ENCODE measurements at places on chromosomes 6 and 20. TPM values are rescaled to one million over a fixed set of nuclear protein-coding genes. Genes with fewer than 3 reads are reported as not detected.

CLPSL1 gene
- not detected for total RNA-seq

DNA sequence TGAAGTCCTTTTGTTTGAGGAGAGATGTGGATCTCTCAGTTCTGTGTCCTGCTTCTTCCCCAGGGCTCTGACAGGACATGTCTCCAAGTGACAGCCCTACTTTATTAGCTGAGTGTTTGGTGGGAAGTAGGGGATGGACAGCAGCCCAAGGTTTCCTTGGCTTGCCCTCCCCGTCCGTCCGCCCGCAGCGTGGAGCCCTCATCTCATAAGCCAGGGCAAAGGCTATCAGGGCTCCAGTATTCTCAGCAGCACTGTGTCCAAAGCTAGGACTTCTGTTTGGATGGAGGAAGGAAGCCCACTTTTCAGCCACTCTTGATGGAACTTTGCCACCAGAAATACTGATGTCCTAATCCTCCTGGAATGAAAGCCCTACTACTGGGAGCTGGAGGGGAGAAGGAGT is 13.6 kb downstream of the CDC5L start:
- H3K4me1 ChIP-seq, result peaks cover 19% of the 10 kb centered on the region
- H3K36me3 ChIP-seq, result peaks cover 79% of the 10 kb centered on the region

DNA sequence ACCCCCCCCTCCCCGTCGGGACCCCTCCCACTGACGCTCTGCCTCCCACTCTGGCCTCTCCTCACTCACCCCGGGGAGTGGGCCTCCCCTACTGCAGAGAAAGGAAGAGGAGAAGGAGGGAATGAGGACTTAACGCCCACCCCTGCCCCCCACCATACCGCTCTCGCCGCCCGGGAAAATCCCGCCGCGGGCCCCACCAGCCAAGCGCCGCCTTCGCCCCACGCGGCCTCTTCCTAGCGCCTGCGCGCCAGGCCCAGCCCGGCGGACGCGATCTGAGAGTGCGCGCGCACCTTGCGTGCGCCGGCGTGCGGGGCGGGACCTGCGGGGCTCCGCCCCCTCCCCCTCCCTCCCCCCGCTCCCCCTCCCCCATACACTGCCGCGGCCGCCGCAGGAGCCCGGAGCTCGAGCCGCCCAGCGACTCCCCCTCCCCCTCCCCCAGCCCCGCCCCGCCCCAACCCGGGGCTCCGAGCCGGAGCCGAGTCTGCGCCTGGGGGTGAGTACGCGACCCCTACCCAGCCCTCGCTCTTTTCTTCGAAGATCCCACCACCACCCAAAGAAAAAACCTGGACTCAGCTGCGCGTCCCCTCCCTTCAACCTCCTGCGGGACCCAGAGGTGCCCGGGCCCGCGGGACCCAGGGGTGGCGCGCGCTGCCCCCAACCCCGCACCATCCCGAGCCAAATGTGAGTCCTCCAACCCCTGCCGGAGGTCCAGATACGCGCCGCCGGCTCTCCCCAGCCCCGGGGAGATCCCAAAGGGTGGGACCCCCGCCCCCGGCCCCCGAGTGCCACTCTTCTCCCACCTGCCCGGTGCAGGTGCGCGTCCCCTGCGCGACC is at the start of the genes MRPL14 and TMEM63B:
MRPL14 (minus strand) TSS at position 267 of the 834 bp plus-strand sequence. CDS start 10,841 bp downstream, outside the sequence.
TMEM63B (plus strand) TSS at position 369 of the 834 bp plus-strand sequence. CDS start 7,031 bp downstream, outside the sequence.
- peak within 1 kb of the TSS; percentile 85 for H3K4me3 ChIP-seq
- peak within 1 kb of the TSS; percentile 93 for H3K27ac ChIP-seq
- peak; percentile 86 for DNase-seq
- H3K27me3 ChIP-seq, result no peaks in the 10 kb centered on the region
- H3K4me1 ChIP-seq, result peaks cover 43% of the 10 kb centered on the region
- peaks cover 40% of the 10 kb centered on the region for H3K36me3 ChIP-seq

DNA sequence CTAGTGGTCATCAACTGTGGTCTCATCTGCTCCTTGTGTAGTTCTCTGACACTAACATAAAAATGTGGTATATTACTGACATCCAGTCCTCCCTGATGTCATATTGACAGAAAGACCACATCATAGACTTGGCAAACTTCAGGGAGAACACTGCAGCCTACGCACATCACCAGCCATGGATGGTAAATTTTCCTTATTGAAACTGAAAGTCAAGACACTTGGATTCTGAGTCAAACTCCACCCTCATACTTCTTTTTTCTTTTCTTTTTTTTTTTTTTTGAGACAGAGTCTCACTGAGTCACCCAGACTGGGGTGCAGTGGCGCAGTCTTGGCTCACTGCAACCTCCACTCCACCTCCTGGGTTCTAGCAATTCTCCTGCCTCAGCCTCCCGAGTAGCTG is 25.4 kb downstream of the NDRG3 start:
- DNase-seq, result no peak
- H3K27ac ChIP-seq, result peak overlapping the region; percentile 12
- H3K36me3 ChIP-seq, result peaks cover 10% of the 10 kb centered on the region
- H3K4me1 ChIP-seq, result peaks cover 5% of the 10 kb centered on the region

GRCh38 chr6:5679691-5680090 is 327.0 kb downstream of the NRN1 start:
- H3K4me1 ChIP-seq, result peaks cover 10% of the 10 kb centered on the region
- no peaks in the 10 kb centered on the region for H3K36me3 ChIP-seq
- H3K27me3 ChIP-seq, result no peaks in the 10 kb centered on the region
- no peak overlapping the region for H3K4me3 ChIP-seq
- H3K27ac ChIP-seq, result no peak overlapping the region

GRCh38 chr6:128690063-128690462 is 169.7 kb upstream of the PTPRK start:
- no peak overlapping the region for H3K4me3 ChIP-seq
- peaks cover 10% of the 10 kb centered on the region for H3K27me3 ChIP-seq
- H3K27ac ChIP-seq, result no peak overlapping the region
- DNase-seq, result no peak
- H3K4me1 ChIP-seq, result no peaks in the 10 kb centered on the region

- no peak for DNase-seq
- no peak overlapping the region for H3K27ac ChIP-seq
- peaks cover 8% of the 10 kb centered on the region for H3K27me3 ChIP-seq
- peaks cover 26% of the 10 kb centered on the region for H3K4me1 ChIP-seq
- H3K4me3 ChIP-seq, result no peak overlapping the region
These were observed 23.7 kb upstream of the TMEM14A start for GRCh38 chr6:52647199-52647598.

Measured in activated T-helper 2 cell treated with anti-CD3 and anti-CD28 coated beads, Interferon-gamma antibody, Interleukin-2, Interleukin-4, amounts not matched to agents 10 μg/mL and 5 μg/mL and 100 μg/mL, durations not matched to agents 14 hours and 24 hours and 36 hours (primary cell).